ENCODE measurements at places on chromosomes 2 and 18. TPM values are rescaled to one million over a fixed set of nuclear protein-coding genes. Genes with fewer than 3 reads are reported as not detected.
A peak's percentile ranks its signal among the peaks of the same experiment; 100 is the strongest.

DNA sequence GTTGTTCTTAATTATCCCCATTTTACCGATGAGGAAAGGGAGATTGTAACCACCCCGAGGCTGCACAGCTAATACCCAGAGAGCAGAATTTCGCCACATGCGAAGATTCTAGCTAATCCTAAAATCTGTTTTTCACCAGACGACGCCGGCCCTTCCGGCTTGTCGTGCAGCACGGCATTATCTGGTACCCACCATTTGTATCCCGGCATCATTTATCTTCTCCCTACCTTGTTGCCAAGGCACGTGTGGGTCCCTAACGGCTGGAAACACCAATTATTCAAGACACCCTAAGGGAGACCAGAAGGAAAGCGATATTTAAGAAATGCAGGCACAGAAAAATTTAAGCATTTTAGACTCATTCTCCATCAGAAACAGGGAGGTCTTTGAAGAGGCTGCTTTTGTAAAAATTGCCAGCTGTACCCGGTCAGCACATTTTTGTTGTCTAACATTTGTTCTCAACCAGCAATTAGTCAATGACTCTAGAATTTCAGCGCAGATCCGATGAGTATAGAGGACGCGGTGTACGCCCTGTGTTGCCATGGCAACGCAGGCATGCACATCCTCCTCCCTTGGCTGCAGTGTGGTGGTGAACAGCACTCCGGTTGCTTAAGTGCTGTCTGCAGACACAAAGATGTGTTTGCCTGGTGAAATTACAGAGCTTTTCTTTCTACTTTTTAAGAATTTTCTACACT, 111.6 kb downstream of the AGAP1 start:
- no peak for DNase-seq

DNA sequence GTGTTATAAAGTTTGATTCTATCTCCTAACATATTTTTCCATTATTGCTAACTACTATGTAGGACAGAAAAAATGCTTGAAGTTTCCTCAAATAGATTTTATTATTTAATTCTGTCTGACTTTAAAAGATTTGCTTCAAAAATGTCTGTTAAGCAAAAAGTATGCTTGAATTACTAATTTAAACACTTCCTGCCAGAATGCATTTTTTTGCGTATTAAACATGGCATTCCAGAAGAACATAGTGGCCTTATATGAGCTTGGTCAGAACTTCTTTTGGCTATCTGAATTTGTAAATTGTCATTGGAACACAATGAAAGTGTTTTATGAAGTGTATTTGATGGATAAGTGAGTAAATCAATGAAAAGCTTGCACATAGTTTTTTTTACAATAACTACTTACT, 37.8 kb downstream of the MBD5 start:
- DNase-seq: no peak

EMILIN1 gene
- total RNA-seq: 21.0 TPM

DNA sequence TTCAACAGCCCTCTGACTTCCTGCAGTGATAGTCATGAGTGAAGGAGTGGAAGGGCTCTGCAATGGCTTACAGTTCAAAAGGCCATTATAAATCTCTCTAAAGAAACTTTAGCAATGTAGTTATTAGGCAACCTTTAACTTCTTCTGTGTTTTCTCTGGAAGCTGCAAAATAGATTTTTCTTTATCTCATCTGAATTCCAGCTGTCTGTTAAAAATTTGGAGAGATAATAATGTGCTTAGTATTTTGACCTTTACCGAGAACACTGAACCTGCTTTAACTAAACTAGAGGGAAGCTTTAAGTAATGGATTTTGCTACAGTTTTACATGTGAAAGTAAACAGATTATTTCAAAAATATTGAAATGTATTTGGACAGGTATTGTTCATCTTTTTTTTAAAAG, 847.9 kb downstream of the ERBB4 start:
- DNase-seq: no peak

- DNase-seq: peak; percentile 72
Measured at GRCh38 chr2:240466579-240467148, 31.2 kb downstream of the GPC1 start.

GRCh38 chr2:25042321-25043240, 705 bp downstream of the EFR3B start:
- DNase-seq: no peak

- no peak for DNase-seq
Measured at GRCh38 chr2:224557610-224558009, 27.6 kb downstream of the CUL3 start.

GRCh38 chr2:218805627-218806026, 23.7 kb downstream of the CYP27A1 start:
- DNase-seq: no peak

HOXD13 gene
- not detected for total RNA-seq

SLC9A4 gene
- total RNA-seq: not detected
